ENCODE measurements at places on chromosomes 12 and 14. TPM values are rescaled to one million over a fixed set of nuclear protein-coding genes. Genes with fewer than 3 reads are reported as not detected.
A peak's percentile ranks its signal among the peaks of the same experiment; 100 is the strongest.

GRCh38 chr14:101681795-101682194 is 79.7 kb upstream of the PPP2R5C start:
- DNase-seq: no peak

DNA sequence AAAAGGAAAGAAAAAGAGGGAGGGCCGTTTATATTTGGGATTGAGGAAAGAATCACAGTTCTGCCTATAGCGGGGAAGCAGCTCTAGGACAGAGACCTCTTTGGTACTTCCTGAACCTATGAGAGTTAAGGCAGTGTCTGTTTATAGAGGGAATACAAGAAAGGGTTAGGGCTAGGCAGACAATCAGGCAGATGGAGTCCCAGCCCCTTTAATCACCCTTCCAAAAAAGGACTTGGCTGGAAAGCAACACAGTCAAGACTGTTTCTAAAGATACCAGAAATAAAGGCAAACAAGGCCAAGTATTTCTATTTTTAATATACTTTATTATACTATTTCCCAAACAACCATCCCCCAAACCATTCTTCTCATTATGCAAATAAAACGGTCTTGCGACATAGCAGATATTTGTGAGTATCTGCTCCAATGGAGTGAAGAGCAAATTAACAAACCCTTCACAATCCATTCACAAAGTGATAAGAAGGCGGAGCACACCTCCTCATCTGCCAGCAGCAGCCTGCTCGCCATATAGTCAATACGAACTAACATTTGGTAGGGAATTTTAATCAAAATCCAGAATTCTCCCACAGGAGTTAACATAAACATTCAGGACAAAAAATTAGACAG is 697 bp upstream of the GRIP1 start:
- peak; percentile 14 for DNase-seq

DNA sequence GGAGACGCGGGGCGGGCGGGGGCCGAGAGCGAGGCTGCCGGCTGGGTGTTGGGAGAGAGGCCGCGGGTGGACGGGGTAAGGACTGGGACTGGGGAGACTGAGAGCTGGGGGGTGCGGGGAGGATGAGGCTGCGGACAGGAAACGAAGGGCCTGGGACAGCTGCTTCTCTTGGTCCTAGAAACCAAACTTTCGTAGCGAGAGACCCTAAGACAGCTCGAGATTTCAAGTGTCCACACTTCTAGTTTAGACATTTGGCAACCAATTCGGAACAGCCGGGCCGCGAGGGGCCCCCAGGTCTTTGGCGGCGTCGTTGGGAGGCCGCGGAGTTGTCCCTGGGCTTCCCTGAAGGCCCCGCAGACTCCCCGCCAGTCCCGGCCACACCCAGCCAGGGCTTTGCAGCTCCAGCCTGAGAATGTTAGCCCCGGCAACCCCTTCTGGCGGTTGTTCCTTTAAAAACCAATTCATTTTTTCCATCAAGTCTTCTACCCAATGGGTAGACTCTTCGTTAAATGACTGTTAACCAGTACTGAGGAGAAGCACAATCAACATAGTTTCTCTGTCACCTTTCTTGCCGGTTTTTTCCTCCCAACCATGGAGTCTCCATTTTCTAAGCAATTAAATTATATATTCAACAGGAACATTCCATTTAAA is 11.5 kb downstream of the NKX2-1 start:
- DNase-seq: no peak

- DNase-seq: no peak
Observed at GRCh38 chr12:21987755-21988154, 46.5 kb upstream of the ABCC9 start.

DNA sequence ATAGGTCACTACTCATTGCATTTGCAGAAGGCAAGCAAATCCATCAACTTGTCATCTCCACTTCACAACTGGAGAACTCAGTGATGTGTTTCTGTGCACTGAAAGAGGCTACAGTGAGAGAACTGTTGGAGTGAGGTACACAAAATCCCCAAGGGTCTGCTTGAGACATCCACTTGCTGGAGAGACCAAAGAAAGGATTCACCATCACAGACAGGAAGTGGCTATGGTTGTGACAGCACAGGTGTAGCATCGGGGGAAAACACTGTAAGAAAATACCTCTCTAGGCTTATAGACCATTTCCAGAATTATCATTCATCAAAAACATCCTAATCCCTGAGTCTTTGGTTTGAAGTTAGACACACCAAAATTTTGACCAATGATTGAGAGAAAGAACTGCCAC is 201.3 kb upstream of the OR4E1 start:
- DNase-seq: no peak

- no peak for DNase-seq
Observed at GRCh38 chr12:128205758-128206157, 61.2 kb upstream of the TMEM132C start.

DNA sequence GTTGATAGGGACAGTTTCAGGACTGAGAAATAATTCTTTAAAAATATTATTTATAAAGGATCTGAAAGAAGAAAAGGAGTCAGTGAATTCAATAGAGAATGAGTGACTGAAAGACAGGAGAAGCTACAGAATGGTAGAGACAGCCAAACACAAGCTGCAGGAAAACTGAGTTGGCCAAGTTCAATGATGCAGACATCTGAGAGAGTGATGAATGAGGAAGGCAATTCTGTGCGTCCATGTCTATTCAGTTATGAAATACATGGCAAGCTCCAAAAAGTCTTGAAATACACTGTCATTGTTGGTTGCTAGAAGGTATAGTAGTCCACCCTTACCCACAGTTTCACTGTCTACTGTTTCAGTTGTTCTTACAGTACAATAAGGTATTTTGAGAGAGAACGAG is 6.8 kb downstream of the LRRC74A start:
- no peak for DNase-seq

DNA sequence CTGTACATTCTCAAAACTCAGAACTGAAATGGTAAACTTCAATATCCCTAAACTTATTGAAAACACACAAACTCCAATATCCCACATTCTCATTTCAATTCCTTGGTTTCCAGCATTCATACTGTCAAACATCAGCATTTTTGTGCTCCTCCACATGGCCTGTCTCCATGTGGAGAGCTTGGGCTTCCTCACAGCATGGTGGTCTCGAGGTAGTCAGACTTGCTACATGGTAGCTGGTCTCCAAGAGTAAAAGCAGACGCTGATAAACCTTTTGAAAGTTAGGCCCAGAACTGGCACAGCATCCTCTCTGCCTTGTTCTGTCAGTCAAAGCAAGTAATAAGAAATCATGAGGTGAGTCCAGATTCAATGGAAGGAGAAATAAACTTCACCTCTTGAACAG is 70.5 kb downstream of the VCPKMT start:
- no peak for DNase-seq

The SLC2A3 gene
- total RNA-seq: 60.8 TPM

The LEMD3 gene
- total RNA-seq: 47.3 TPM

The RPS6KL1 gene
- 12.6 TPM for total RNA-seq

The C3AR1 gene
- total RNA-seq: 2.6 TPM

All from tongue (tissue), 3 donors.